Progenitor cell of endocrine pancreas (in vitro differentiated cells): ENCODE measurements at places on chromosomes 1 and 21. TPM values are rescaled to one million over a fixed set of nuclear protein-coding genes. Genes with fewer than 3 reads are reported as not detected.

GRCh38 chr1:230303069-230303468 lies 123.1 kb downstream of the PGBD5 start:
- no peak for DNase-seq
- H3K4me1 ChIP-seq, result peaks cover 18% of the 10 kb centered on the region
- H3K4me3 ChIP-seq, result no peak overlapping the region
- H3K36me3 ChIP-seq, result no peaks in the 10 kb centered on the region
- peaks cover 11% of the 10 kb centered on the region for H3K27me3 ChIP-seq

GRCh38 chr1:166032572-166033371 lies 134.0 kb downstream of the FAM78B start:
- H3K36me3 ChIP-seq, result no peaks in the 10 kb centered on the region
- no peak overlapping the region for H3K4me3 ChIP-seq
- DNase-seq, result no peak
- H3K27ac ChIP-seq, result no peak overlapping the region
- peaks cover 82% of the 10 kb centered on the region for H3K27me3 ChIP-seq
- peaks cover 37% of the 10 kb centered on the region for H3K4me1 ChIP-seq

DNA sequence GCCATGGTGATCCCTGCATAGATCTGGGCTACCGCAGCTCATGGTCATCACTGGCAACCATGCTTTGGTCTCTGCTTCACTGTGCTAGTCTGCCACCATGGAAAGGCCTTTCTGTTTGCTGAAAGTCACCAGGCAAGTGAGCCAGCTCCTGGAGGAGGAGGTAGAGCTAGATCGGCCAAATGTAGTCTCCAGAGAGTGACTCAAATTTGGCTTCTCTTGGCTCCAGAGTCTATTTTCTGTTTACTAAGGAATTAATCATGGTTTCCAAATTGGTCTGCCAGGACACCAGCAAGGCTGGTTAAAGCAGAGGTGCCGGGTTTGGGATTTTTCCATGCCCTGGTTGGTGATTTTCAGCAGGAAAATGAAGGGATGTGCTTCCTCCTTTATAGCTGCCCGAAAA lies 52.7 kb upstream of the IVNS1ABP start:
- H3K36me3 ChIP-seq, result no peaks in the 10 kb centered on the region
- H3K27me3 ChIP-seq, result peaks cover 2% of the 10 kb centered on the region
- H3K4me1 ChIP-seq, result peaks cover 4% of the 10 kb centered on the region
- DNase-seq, result no peak
- H3K4me3 ChIP-seq, result no peak overlapping the region
- H3K27ac ChIP-seq, result no peak overlapping the region

- peaks cover 2% of the 10 kb centered on the region for H3K36me3 ChIP-seq
- H3K27me3 ChIP-seq, result no peaks in the 10 kb centered on the region
- peaks cover 29% of the 10 kb centered on the region for H3K4me1 ChIP-seq
- DNase-seq, result no peak
- H3K27ac ChIP-seq, result peak overlapping the region; percentile 16
- no peak overlapping the region for H3K4me3 ChIP-seq
Measured at GRCh38 chr1:165851034-165851658, 23.7 kb downstream of the UCK2 start.

Gene DLGAP3
- total RNA-seq, result 1.3 TPM in 2 replicates

DNA sequence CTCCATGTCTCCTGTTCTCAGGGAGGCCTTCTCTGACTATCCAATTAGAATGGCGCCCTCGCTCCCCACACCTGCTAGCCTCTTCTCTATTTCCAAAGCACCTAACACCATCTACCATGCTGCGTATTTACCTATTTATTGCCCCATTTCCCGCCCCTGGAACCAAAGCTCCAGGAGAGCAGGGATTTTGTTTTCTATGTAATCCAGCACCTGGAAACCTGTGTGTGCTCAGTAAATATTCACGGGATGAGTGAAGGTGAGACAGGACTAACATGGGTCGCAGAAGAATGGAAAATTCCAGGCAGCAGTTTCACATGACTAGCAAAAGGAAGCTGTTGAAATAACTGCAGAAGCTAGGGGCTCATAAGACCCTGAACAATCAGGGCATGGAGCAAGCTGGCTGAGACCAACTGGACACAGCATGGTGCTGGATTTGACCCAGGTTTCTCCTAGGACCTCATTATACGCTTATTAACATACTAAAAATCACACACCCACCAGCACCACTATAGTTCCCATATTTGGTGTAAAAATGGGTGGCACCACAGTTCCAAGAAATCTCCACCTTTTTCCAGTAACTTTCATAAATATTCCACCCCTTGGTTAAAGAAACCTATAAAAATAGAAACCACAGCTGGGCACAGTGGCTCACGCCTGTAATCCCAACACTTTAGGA lies 15.1 kb upstream of the TENT5B start:
- no peaks in the 10 kb centered on the region for H3K27me3 ChIP-seq
- H3K4me1 ChIP-seq, result peaks cover 12% of the 10 kb centered on the region
- H3K4me3 ChIP-seq, result no peak overlapping the region

DNA sequence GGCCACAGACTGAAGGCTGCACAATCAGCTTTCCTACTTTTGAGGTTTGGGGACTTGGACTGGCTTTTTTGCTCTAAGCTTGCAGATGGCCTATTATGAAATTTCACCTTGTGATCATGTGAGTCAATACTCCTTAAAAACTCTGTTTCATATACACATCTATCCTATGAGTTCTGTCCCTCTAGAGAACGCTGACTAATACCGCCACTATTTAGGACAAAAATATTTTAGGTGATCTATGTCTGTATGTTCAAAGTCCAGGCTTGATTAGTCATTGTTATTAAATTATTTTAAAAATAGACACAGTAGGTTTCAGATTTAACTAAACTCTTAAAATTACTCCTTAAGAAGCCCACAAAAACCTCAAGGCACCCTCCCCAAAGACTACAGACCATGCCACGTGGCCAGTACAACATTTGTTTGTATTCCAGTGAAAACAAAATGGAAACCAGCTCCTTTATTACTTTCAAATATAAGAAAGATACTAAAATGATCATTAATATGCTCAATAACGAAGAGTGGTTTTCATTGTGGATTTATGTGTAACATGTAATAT lies 63.1 kb downstream of the TMPRSS15 start:
- no peak overlapping the region for H3K27ac ChIP-seq
- DNase-seq, result no peak
- H3K36me3 ChIP-seq, result no peaks in the 10 kb centered on the region
- H3K4me1 ChIP-seq, result no peaks in the 10 kb centered on the region
- H3K4me3 ChIP-seq, result no peak overlapping the region

Gene IQCC
- 5.1 and 5.6 TPM in 2 replicates for total RNA-seq

DNA sequence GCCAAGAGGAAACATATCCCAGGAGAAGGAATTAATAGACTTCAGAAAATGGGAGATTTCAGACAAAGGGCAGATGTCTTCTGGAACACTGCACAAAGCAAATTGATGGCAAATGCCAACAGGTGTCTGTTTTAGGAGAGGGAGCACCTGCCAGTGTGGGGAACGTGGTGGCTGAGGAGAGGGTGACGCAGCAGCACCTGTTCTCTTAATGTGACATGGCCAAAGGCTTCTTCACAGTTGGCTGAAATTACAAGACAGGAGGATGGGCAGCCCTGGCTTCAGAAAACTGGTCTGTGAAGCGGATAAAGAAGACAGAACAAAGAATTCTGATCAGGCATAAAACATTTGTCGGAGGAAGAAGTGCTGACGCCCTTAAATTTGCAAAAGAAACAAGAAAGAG lies 178.7 kb upstream of the RUNX1 start:
- H3K36me3 ChIP-seq, result no peaks in the 10 kb centered on the region
- no peak overlapping the region for H3K27ac ChIP-seq
- H3K4me3 ChIP-seq, result no peak overlapping the region
- no peak for DNase-seq
- no peaks in the 10 kb centered on the region for H3K27me3 ChIP-seq

Gene KISS1
- total RNA-seq, result not detected in 2 replicates

Gene CDC7
- 26.9 and 29.9 TPM in 2 replicates for total RNA-seq

DNA sequence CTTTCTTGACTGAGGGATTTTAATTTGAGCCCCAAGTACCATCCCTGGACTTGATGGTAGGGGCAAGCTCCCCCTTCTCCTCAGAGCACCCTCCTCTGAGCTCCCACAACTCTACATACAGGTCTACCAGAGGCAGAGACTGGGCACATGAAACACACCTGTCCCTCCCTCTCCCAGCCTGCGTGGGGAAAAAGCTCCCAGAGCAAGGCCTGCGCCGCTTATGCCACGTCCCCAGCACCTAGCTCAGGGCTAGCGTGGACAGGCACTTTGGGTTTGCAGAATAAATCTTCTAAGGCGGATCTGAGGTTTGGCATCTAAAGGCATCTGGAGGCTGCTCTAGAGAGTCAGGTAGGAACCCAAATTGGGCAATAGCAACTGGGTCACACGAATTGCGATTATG lies 7.5 kb upstream of the KNCN start:
- H3K4me3 ChIP-seq, result no peak overlapping the region
- no peaks in the 10 kb centered on the region for H3K4me1 ChIP-seq

DNA sequence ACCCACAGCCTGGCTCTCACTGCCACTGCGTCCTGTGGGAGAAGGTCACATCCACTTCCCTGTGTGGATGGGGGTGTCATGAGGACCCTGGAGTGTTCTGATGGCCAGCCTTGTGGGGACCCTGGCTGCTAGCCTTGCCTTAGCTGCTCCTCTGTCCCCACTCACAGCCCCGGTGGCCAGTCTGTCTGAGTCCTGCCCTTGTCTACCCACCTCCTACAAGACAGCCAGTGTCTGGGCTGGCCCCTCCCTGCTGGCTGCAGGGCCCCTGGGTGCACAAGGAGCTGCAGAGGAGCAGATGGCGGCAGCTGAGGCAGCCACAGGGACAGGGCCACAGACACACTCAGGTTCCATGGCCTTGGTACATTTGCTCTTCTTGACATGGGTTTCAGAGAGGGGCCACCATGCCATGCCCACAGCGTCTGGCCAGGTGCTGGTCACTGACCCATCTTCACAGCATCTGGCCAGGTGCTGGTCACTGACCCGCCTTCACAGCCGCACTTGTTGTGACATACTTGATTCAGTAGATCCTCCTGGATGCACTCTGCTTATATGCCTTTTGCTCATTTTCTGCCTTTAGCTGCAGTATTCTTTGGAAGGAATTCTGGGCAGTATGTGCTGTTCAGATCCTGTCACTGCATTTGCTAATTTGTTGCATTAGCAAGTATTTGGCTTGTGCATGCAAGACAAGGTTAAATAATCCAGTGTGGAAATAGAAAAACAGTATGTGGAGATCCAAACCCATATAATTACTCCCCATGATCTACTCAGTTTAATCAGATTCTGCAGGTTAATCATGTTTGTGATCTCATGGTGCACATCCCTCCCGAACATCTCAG lies 157.8 kb downstream of the PCBP3 start:
- H3K36me3 ChIP-seq, result no peaks in the 10 kb centered on the region
- no peak for DNase-seq
- no peaks in the 10 kb centered on the region for H3K4me1 ChIP-seq
- H3K27me3 ChIP-seq, result no peaks in the 10 kb centered on the region
- H3K27ac ChIP-seq, result no peak overlapping the region

- DNase-seq, result no peak
- H3K4me1 ChIP-seq, result no peaks in the 10 kb centered on the region
- no peak overlapping the region for H3K27ac ChIP-seq
- peaks cover 21% of the 10 kb centered on the region for H3K27me3 ChIP-seq
- no peak overlapping the region for H3K4me3 ChIP-seq
Measured at GRCh38 chr1:165486663-165487062, 41.7 kb upstream of the RXRG start.

DNA sequence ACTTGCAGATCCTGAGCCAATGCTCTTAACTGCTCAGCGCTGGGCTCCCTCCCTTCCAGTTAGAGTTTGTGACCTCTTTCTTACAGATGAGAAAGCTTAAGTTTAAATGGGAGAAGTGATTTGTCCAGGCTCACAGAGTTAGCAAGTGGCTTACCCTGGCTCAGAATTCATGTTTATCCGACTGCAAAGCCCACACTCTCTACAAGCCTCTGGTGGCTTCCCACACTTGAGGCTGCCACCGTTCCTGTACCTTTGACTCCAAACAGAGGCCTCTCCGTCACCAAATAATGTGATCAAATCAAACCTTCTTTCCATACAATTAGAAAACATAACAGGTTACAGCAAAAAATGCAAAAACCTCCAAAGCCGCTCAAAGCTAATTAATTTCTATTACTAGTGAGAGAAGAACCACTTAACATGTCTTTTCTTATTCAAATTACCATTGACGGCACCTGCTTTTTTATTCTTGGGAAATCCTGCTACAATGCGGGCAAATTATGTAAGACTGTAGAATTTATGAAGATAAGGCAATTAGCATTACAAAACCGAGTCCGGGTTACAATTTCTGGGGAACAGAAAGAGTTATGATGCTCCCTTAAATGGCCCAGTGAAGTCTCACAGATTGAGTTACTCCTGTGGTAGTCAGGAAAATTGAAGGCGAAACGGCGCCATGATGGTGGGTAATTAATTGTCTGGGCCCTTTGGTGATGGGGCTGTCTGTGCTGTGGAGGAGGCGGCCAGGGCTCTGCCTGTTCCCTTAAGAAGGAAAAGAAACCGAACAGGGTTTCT lies 324.3 kb upstream of the POU3F1 start:
- H3K4me1 ChIP-seq, result no peaks in the 10 kb centered on the region
- no peak overlapping the region for H3K27ac ChIP-seq
- H3K4me3 ChIP-seq, result no peak overlapping the region
- peaks cover 12% of the 10 kb centered on the region for H3K27me3 ChIP-seq
- DNase-seq, result no peak

- H3K36me3 ChIP-seq, result no peaks in the 10 kb centered on the region
- H3K4me3 ChIP-seq, result no peak overlapping the region
- H3K4me1 ChIP-seq, result no peaks in the 10 kb centered on the region
Measured at GRCh38 chr21:17854745-17855144, 35.6 kb upstream of the C21orf91 start.

- DNase-seq, result no peak
- H3K27ac ChIP-seq, result peak overlapping the region; percentile 100
- peaks cover 34% of the 10 kb centered on the region for H3K4me1 ChIP-seq
- peak overlapping the region; percentile 93 for H3K4me3 ChIP-seq
- H3K36me3 ChIP-seq, result peaks cover 1% of the 10 kb centered on the region
- no peaks in the 10 kb centered on the region for H3K27me3 ChIP-seq
Measured at GRCh38 chr1:15525050-15526020, 1.3 kb upstream of the DNAJC16 start.

- H3K36me3 ChIP-seq, result peaks cover 11% of the 10 kb centered on the region
- no peak overlapping the region for H3K4me3 ChIP-seq
- no peak for DNase-seq
- no peaks in the 10 kb centered on the region for H3K27me3 ChIP-seq
- H3K4me1 ChIP-seq, result no peaks in the 10 kb centered on the region
Measured at GRCh38 chr1:221698579-221699349, 43.1 kb downstream of the DUSP10 start.

DNA sequence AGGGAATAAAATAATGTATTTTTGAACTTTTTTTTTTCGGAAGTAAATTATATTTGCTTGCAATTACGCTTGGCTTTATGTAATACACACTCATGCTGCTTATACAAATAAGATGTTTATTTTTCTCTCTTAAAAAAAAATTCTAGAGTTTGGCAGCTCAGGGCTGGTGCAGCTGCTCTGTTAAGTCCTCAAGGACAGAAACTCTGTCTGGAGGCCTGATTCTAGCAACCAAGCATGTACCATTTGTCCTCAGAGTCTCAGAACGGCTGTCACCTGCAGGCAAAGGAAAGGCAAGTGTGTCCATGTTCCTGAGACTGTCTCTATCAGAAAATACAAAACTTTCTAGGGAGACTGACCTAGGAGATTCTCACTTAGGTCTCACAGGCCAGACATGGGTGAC lies 23.2 kb upstream of the CLDN17 start:
- H3K4me3 ChIP-seq, result no peak overlapping the region
- no peak overlapping the region for H3K27ac ChIP-seq
- no peaks in the 10 kb centered on the region for H3K27me3 ChIP-seq

Gene EPS8L3
- total RNA-seq, result 9.5 and 14.2 TPM in 2 replicates
